Activated naive CD8-positive, alpha-beta T cell treated with anti-CD3 and anti-CD28 coated beads, Interleukin-2, amount 10 ng/mL, durations not matched to agents 7 days and 5 days (primary cell): ENCODE measurements at places on chromosomes 4 and X.

- H3K4me3 ChIP-seq, result no peak overlapping the region
- H3K36me3 ChIP-seq, result no peaks in the 10 kb centered on the region
- no peaks in the 10 kb centered on the region for H3K27me3 ChIP-seq
- H3K4me1 ChIP-seq, result no peaks in the 10 kb centered on the region
- DNase-seq, result no peak
- no peak overlapping the region for H3K27ac ChIP-seq
Measured at GRCh38 chr4:60683973-60684372, 516.2 kb upstream of the ADGRL3 start.

GRCh38 chr4:141849778-141850177 is 213.4 kb downstream of the IL15 start:
- no peak overlapping the region for H3K4me3 ChIP-seq
- H3K27me3 ChIP-seq, result peaks cover 3% of the 10 kb centered on the region
- DNase-seq, result no peak
- H3K36me3 ChIP-seq, result no peaks in the 10 kb centered on the region
- H3K4me1 ChIP-seq, result no peaks in the 10 kb centered on the region

- DNase-seq, result no peak
- H3K36me3 ChIP-seq, result no peaks in the 10 kb centered on the region
- no peaks in the 10 kb centered on the region for H3K4me1 ChIP-seq
- H3K4me3 ChIP-seq, result no peak overlapping the region
Measured at GRCh38 chrX:17242470-17242869, 132.5 kb upstream of the NHS start.

- peak overlapping the region; percentile 58 for H3K4me3 ChIP-seq
- no peak for DNase-seq
- peaks cover 13% of the 10 kb centered on the region for H3K27me3 ChIP-seq
- H3K27ac ChIP-seq, result peak overlapping the region; percentile 12
Measured at GRCh38 chr4:95599777-95600400, 51.1 kb upstream of the UNC5C start.

- H3K4me1 ChIP-seq, result no peaks in the 10 kb centered on the region
- H3K27ac ChIP-seq, result no peak overlapping the region
- H3K27me3 ChIP-seq, result no peaks in the 10 kb centered on the region
- no peak overlapping the region for H3K4me3 ChIP-seq
- no peaks in the 10 kb centered on the region for H3K36me3 ChIP-seq
Measured at GRCh38 chr4:125951261-125951887, 636.6 kb downstream of the FAT4 start.

GRCh38 chr4:119489305-119489704 is 139.3 kb downstream of the PDE5A start:
- H3K4me3 ChIP-seq, result no peak overlapping the region
- DNase-seq, result no peak
- peaks cover 6% of the 10 kb centered on the region for H3K36me3 ChIP-seq
- H3K27ac ChIP-seq, result no peak overlapping the region
- H3K4me1 ChIP-seq, result no peaks in the 10 kb centered on the region
- no peaks in the 10 kb centered on the region for H3K27me3 ChIP-seq

DNA sequence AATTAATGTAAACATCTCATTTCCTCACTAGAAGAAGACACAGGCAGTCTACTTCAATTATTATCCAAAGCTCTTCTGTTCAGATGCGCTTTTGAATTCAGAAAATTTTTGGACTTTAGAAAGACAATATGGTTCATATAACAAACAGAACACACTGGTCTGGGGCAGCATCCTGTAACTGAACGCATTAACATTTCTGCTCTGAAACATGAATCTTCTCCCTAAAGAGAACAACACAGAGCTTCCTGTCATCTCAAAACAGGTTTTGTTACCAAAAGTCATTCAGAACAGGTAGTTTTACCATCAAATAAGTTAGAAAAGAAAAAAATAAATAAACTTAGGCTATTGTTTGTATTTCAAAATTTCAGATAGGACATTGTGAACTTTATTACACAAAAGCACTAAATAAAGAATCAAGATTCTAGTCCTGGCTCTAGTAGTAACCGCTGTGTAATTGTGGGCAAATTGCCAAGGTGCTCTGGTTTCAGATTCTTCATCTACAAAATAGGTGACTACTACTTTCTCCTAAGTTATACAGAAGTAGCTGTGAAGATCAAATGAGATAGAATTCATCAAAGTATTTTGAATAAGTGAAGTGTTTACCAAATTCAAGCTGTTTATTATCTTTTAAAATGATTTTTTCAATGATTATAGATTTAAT is 252.3 kb upstream of the RASGEF1B start:
- no peak for DNase-seq
- H3K4me3 ChIP-seq, result no peak overlapping the region
- H3K27me3 ChIP-seq, result peaks cover 9% of the 10 kb centered on the region
- no peak overlapping the region for H3K27ac ChIP-seq
- H3K36me3 ChIP-seq, result no peaks in the 10 kb centered on the region

DNA sequence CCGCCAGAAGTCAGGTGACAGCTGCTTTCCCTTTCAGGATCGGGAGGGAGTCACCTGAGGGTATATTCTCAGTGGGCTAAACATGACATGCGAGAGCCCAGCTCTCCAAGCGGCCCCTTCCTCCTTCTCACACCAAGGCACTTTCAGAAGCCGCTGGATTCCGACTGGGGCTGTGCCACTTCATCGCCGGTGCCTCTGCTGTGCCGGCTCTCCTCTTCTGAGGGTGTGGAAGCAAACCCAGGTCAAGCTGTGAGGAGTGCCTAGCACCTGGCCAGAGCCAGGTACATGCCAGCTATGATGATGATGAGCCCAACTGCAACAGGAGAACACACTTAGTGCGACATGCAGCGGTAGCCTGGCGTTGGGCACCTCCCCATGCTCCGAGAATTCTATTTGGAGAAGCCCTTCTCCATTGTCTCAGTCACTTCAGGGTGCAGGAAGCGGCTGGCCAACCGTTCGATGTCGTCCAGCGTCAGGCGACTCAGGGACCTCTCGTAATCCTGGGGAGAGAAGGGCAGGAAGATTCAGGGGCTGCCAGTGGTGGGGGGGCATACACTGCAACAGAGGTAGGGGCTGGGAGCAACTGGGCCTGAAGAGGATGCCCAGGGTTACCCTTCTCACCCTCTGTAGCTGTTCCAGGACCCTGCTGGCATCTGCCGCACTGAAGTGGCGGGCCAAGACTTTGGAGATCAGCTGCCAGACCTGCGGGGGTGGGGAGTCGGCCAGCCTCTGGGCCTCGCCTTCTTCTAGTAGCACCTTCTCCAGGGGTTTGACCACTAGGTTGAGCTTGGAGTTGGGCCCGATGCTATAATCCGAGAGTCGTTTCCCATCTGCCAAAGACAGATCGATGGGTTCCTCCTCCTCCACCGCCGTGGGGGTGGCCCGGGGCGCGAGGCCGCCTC is 1.0 kb downstream of the UBL4A start:
- H3K36me3 ChIP-seq, result peaks cover 6% of the 10 kb centered on the region
- H3K4me3 ChIP-seq, result peak overlapping the region; percentile 64
- H3K27me3 ChIP-seq, result no peaks in the 10 kb centered on the region
- peak overlapping the region; percentile 38 for H3K27ac ChIP-seq
- peaks cover 11% of the 10 kb centered on the region for H3K4me1 ChIP-seq

DNA sequence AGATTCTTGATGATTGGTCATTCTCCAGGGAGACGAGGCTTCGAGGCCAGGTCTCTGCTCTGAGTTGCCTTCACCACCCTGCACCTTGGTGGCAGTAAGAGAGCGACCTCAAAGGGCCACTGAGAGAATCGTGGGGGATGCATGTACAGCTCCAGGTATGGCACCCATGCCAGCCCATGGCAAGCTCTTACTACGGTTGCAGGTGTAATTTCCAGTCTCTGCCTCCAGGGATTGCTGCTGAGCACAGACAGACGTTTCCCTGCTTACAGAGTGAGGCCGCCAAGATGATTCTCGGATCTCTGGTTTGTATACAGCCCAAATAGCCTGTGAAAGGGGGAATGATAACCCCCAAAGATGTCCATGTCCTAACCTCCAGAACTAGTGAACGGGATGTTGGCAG is 16.3 kb upstream of the DRD5 start:
- no peaks in the 10 kb centered on the region for H3K4me1 ChIP-seq
- DNase-seq, result no peak
- H3K27ac ChIP-seq, result no peak overlapping the region
- H3K4me3 ChIP-seq, result no peak overlapping the region
- H3K27me3 ChIP-seq, result peaks cover 19% of the 10 kb centered on the region

GRCh38 chrX:118038614-118039365 is 77.8 kb downstream of the KLHL13 start:
- no peaks in the 10 kb centered on the region for H3K4me1 ChIP-seq
- no peaks in the 10 kb centered on the region for H3K36me3 ChIP-seq
- H3K27ac ChIP-seq, result no peak overlapping the region
- DNase-seq, result no peak

DNA sequence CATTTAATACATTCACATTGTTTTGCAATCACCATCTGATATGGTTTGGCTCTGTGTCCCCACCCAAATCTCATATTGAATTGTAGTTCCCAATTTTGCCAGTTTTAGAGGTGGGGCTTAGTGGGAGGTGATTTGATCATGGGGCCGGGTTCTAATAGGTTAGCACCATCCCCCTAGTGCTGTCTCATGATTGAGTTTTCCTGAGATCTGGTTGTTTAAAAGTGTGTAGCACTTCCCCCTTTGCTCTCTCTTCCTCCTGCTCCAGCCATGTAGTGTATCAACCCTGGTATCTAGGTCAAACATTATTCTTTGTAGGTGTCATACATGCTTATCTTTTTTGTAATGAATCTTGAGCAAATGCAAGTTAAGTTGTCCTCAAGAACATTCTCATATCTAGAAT is 83.3 kb upstream of the KIT start:
- no peaks in the 10 kb centered on the region for H3K4me1 ChIP-seq
- H3K27me3 ChIP-seq, result peaks cover 4% of the 10 kb centered on the region
- H3K27ac ChIP-seq, result no peak overlapping the region
- no peak for DNase-seq

DNA sequence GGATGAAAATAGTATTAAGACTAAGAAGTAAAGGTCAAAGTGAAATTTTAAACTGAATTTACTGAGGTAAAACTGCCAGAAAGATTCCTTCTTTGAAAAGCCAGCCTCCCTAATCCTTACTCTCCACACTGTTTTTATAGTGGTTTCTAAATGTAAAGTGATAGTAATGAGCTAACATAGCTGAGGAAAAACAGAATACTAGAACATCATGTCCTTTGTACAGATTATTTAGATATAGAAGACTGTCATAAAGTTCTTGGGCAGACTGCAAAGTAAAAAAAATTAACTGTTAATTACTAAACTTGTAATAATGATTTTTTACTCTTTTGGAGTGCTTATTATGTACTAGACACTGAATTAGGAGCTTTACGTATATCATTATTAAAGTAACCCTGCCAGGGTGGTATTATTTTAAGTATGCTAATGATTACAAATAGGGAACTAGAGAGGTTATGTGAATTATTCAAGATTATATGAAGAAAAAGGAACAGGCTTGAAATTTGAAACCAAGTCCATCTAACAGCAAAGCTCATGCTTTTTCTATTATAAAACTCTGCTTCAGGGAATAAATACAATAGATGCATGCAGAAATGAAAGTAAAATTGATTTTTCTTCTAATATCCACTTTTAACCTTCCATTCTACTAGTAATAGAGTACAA is 150.5 kb downstream of the TBCK start:
- no peak overlapping the region for H3K4me3 ChIP-seq
- peaks cover 29% of the 10 kb centered on the region for H3K36me3 ChIP-seq
- no peak for DNase-seq

- H3K27ac ChIP-seq, result no peak overlapping the region
- no peaks in the 10 kb centered on the region for H3K4me1 ChIP-seq
- H3K36me3 ChIP-seq, result no peaks in the 10 kb centered on the region
- no peak overlapping the region for H3K4me3 ChIP-seq
- DNase-seq, result no peak
Measured at GRCh38 chrX:36856849-36857248, 151.3 kb upstream of the FAM47C start.

- DNase-seq, result no peak
- H3K4me3 ChIP-seq, result no peak overlapping the region
- H3K27me3 ChIP-seq, result peaks cover 4% of the 10 kb centered on the region
- H3K27ac ChIP-seq, result no peak overlapping the region
Measured at GRCh38 chr4:84753321-84753972, 170.5 kb downstream of the CDS1 start.

- no peak overlapping the region for H3K4me3 ChIP-seq
- H3K4me1 ChIP-seq, result no peaks in the 10 kb centered on the region
- no peaks in the 10 kb centered on the region for H3K36me3 ChIP-seq
- DNase-seq, result no peak
- peaks cover 7% of the 10 kb centered on the region for H3K27me3 ChIP-seq
- no peak overlapping the region for H3K27ac ChIP-seq
Measured at GRCh38 chr4:89994176-89994873, 99.7 kb downstream of the MMRN1 start.

DNA sequence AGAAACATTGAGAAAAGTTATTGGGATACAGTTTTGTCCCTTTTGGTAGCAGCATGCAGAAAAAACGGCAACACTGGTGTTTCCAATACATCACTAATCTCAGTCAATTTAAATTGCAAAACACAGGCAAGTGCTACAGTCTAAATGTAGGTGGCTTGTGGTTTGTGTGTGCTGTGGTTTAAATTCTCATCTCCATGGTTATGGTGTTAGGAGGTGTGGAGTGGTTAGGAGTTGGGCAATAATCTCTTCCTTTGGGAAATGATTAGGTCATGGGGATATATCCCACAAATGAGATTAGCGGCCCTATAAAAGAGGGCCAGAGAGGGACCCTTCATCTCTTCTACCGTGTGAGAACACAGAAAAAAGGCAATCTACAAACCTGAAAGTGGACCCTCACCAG is 1344.3 kb downstream of the ADGRL3 start:
- DNase-seq, result no peak
- H3K27me3 ChIP-seq, result no peaks in the 10 kb centered on the region
- no peak overlapping the region for H3K4me3 ChIP-seq
- H3K4me1 ChIP-seq, result no peaks in the 10 kb centered on the region
- H3K36me3 ChIP-seq, result no peaks in the 10 kb centered on the region
- H3K27ac ChIP-seq, result no peak overlapping the region

DNA sequence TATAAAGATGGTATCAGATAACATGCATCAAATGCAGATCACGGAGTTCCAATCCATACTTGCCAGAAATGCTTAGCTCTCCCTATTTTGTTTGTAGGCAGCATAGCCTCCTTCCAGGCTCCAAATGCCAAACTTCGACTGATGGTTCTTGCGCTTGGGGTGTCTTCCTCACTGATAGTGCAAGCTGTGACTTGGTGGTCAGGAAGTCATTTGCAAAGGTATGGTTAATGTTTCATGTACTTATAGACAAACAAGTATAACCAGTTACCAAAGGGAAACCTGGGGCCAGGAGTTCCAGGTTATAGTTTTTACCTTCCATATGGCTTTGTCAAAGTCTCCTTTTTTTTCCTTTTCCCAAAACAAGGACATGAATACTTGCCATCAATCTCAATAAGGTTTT is 5.3 kb downstream of the CWH43 start:
- no peak overlapping the region for H3K4me3 ChIP-seq
- DNase-seq, result no peak
- no peaks in the 10 kb centered on the region for H3K4me1 ChIP-seq
- peaks cover 37% of the 10 kb centered on the region for H3K27me3 ChIP-seq
- no peaks in the 10 kb centered on the region for H3K36me3 ChIP-seq
